PC-9 (cell line): ENCODE measurements at places on chromosomes 3 and 15.

- DNase-seq, result no peak
- H3K4me1 ChIP-seq, result peaks cover 26% of the 10 kb centered on the region
- peak overlapping the region; percentile 46 for H3K27ac ChIP-seq
- H3K27me3 ChIP-seq, result no peaks in the 10 kb centered on the region
- H3K4me3 ChIP-seq, result no peak overlapping the region
These were observed 47.8 kb downstream of the FNDC3B start for GRCh38 chr3:172087198-172087597.

GRCh38 chr3:157370867-157371266 lies 65.8 kb upstream of the PTX3 start:
- no peaks in the 10 kb centered on the region for H3K4me1 ChIP-seq
- no peaks in the 10 kb centered on the region for H3K27me3 ChIP-seq
- no peaks in the 10 kb centered on the region for H3K36me3 ChIP-seq
- no peak for DNase-seq
- no peak overlapping the region for H3K27ac ChIP-seq

DNA sequence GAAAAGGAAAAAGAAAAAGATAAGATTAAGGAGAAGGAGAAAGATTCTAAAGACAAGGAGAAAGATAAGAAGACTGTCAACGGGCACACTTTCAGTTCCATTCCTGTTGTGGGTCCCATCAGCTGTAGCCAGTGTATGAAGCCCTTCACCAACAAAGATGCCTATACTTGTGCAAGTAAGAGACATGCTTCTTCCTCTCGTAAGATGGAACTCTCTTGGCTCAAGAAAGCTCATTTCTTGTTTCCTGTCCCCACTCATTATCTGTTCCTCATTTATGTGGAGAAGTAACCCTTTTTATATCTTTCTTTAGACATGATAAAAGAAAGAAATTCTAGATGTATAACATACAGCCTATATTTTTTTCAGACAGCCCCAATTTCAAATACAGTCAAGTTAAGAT lies 101.4 kb downstream of the KLHL25 start:
- no peak overlapping the region for H3K4me3 ChIP-seq
- H3K27ac ChIP-seq, result no peak overlapping the region
- H3K27me3 ChIP-seq, result no peaks in the 10 kb centered on the region
- H3K4me1 ChIP-seq, result no peaks in the 10 kb centered on the region

GRCh38 chr15:64985366-64986033 lies 4.2 kb downstream of the SPG21 start:
- H3K4me3 ChIP-seq, result no peak overlapping the region
- no peaks in the 10 kb centered on the region for H3K27me3 ChIP-seq
- 0 out of 2 replicates have a peak, but pooled peaks cover 4% of the 10 kb centered on the region for H3K36me3 ChIP-seq
- peak overlapping the region; percentile 23; the same call in 1 of the 2 replicates for H3K27ac ChIP-seq
- no peak for DNase-seq

DNA sequence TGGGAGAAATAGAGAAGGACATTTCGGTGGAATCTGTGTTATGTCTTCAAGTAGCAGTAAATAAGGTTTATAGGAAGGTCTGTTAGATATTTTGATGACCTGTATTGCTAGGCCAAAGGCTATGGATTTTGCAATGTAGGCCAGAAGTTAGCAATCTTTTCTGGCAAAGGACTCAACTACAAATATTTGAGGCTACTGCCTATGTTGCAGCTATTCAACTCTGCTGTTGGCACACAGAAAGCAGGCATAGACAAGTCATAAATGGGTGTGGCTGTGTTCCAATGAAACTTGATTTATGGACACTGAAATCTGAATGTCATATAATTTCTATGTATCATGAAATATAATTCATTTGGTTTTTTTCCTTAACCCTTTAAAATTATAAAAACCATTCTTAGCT lies 438.7 kb upstream of the C2CD4B start:
- H3K27ac ChIP-seq, result peak overlapping the region; percentile 64
- H3K4me3 ChIP-seq, result no peak overlapping the region
- H3K27me3 ChIP-seq, result no peaks in the 10 kb centered on the region
